Mesenchymal stem cell (in vitro differentiated cells and primary cell): ENCODE measurements at places on chromosomes 12 and 14.

DNA sequence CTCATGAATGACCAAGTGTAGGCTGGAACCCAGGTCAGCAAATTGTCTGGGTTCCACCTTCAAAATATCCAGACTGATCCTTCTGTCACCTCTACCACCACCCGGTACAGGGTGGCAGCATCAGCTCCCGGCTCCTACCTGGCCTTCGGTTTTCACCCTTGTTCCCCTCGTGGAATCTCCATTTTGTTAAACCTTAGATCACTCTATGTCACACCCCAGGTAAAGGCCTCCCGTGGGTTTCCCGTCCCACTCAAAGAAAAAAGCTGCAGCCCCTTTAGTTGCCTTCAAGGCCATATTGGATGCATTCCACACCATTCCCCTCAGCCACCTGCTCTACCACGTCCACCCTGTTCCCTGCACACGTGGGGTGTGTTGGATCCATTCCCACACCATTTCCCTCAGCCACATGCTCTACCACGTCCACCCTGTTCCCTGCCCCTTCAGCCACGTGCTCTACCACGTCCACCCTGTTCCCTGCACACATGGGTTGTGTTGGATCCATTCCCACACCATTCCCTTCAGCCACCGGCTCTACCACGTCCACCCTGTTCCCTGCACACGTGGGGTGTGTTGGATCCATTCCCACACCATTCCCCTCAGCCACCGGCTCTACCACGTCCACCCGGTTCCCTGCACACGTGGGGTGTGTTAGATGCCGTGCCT lies 23.8 kb downstream of the SLC6A13 start:
- H3K27ac ChIP-seq, result no peak overlapping the region
- no peaks in the 10 kb centered on the region for H3K4me1 ChIP-seq
- no peak overlapping the region for H3K4me3 ChIP-seq

GRCh38 chr12:52206304-52207040 lies 14.7 kb upstream of the KRT80 start:
- H3K4me3 ChIP-seq, result no peak overlapping the region
- no peaks in the 10 kb centered on the region for H3K36me3 ChIP-seq
- no peaks in the 10 kb centered on the region for H3K27me3 ChIP-seq
- no peak for DNase-seq

GRCh38 chr12:6230321-6231110 lies 30.3 kb downstream of the CD9 start:
- H3K27ac ChIP-seq, result peak overlapping the region; percentile 21
- peaks cover 46% of the 10 kb centered on the region for H3K36me3 ChIP-seq
- H3K27me3 ChIP-seq, result no peaks in the 10 kb centered on the region
- DNase-seq, result no peak
- peak overlapping the region; percentile 58 for H3K4me3 ChIP-seq

GRCh38 chr14:68249661-68250451 lies 430.3 kb downstream of the RAD51B start:
- peaks cover 10% of the 10 kb centered on the region for H3K4me1 ChIP-seq
- peak overlapping the region; percentile 71 for H3K27ac ChIP-seq
- no peaks in the 10 kb centered on the region for H3K27me3 ChIP-seq
- peak; percentile 66 for DNase-seq

GRCh38 chr14:63478010-63478409 lies 65.2 kb downstream of the PPP2R5E start:
- peak overlapping the region; percentile 64 for H3K4me3 ChIP-seq
- H3K4me1 ChIP-seq, result peaks cover 1% of the 10 kb centered on the region
- H3K27ac ChIP-seq, result no peak overlapping the region
- DNase-seq, result no peak
- no peaks in the 10 kb centered on the region for H3K27me3 ChIP-seq

DNA sequence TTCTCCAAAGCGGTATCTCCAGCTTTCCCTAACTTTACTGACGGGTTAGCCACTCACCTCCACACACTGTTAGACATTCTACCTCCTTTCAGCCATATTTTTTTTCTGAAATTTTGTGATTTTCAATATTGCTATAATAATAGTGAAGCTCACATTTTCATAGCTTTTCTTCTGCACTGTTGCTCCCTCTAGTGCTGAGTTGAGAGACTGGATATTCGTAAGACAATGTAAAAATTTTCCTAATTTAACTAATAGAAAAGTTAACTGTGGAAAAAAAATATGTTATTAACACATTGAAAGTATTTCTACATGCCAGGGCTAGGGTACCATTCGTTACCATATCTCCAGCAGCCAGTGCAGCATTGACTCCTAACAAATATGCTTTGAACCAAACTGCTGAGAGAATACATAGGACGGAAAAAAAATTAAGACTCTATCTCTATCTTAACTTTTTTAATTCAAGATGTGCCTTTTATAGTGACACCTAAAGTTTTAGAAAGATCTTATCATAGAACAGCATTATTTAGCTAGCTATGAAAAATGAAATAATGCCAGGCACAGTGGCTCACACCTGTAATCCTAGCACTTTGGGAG lies 48.7 kb upstream of the ABCC9 start:
- H3K4me1 ChIP-seq, result peaks cover 2% of the 10 kb centered on the region
- no peaks in the 10 kb centered on the region for H3K27me3 ChIP-seq
- DNase-seq, result peak; percentile 12
- H3K36me3 ChIP-seq, result no peaks in the 10 kb centered on the region
- no peak overlapping the region for H3K4me3 ChIP-seq

DNA sequence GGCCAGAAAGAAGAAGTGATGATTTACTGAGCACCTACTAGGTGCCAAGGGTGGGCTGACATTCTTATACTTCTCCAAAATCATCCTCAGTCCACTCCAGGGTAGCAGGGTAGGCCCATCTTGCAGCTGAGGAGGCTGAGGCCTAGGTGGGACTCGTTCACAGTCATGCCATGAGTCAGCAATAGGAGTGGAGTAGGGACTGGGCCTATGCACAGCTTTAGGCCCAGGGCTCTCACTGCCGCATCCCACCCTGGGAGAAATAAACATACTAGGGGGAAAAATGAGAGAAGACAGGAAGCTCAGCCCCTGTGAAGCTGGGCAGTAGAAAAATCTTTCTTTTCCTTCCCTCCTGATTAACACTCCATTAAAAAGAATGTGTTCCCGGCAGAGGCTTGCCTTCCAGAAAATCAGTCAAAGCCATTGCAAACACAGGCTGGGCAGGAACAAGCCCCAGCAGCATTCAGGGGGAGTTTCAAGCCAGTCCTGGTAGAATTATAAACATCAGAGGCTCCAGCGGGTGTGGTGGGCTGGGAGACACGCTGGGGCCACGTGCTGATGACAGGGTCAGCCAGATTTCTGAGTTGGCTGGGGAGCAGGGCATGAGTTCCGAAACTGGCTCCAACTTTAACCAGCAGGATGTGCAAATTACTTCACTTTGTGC lies 1.8 kb downstream of the HSPB8 start:
- no peaks in the 10 kb centered on the region for H3K27me3 ChIP-seq
- DNase-seq, result peak; percentile 82
- peak overlapping the region; percentile 88 for H3K4me3 ChIP-seq
